ENCODE measurements at places on chromosomes 2 and 18. TPM values are rescaled to one million over a fixed set of nuclear protein-coding genes. Genes with fewer than 3 reads are reported as not detected.

DNA sequence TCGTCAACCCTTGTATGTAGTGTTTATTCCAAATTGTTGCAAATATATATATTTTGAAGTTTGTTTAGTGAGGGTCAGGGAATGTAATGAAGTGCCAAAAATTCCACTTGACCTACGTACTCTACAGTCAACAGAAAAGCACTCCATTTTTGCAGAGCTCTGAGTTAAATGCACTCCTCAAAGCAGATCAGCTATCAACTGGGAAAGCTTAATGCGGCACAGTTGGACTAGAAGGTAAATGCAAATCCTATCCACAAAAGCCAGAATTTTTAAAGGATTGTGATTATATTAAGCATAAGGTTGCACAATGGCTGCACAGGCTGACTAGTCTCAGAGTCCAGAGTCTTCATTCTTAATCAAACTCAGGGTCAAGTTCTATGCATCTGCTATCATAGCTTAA, 577.1 kb downstream of the ARHGAP15 start:
- no peaks in the 10 kb centered on the region for H3K4me1 ChIP-seq
- H3K27ac ChIP-seq: no peak overlapping the region
- no peak overlapping the region for H3K4me3 ChIP-seq
- DNase-seq: no peak
- no peaks in the 10 kb centered on the region for H3K27me3 ChIP-seq

DNA sequence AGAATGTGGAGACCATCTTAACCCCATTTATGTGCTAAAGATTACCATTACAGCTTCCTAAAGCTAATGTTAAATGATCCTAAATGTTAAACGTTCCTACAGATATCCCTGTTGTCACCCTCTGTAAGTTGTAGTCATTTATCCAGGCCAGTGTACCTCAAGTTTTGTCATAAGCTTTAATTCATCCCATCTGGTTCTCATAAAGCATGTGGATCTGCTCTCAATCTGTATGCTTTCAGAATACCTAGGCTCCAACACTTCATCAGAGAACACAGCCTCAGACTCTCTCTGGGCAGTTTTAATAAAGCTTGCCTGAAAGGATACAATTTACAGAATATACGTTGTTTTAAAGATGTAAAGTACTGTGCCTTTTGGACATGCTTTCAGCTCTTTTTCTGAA, 4.2 kb upstream of the CCDC178 start:
- no peak overlapping the region for H3K4me3 ChIP-seq
- no peak for DNase-seq
- H3K4me1 ChIP-seq: no peaks in the 10 kb centered on the region
- no peaks in the 10 kb centered on the region for H3K36me3 ChIP-seq
- no peaks in the 10 kb centered on the region for H3K27me3 ChIP-seq
- no peak overlapping the region for H3K27ac ChIP-seq

DNA sequence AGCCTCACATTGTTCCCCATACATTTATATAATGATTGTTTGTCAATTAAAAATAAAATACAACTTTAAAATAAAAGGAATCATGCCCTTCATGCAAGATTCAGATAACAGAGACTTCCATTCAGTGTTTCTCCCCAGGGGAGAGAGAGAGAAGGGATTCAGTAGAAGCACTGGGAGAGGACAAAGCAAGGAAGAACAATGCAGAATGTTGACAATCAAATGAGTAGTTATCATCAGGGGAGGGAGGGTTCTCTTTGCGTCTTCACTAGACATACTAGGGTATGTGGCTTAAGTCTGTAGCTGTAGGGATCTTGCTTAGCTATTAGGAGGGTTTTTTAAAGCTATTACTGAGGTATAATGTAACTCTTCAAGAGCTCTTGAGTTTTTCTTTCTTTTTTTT, 30.7 kb downstream of the FSHR start:
- no peak for DNase-seq
- H3K27me3 ChIP-seq: no peaks in the 10 kb centered on the region
- no peak overlapping the region for H3K27ac ChIP-seq
- no peaks in the 10 kb centered on the region for H3K36me3 ChIP-seq
- H3K4me1 ChIP-seq: no peaks in the 10 kb centered on the region
- H3K4me3 ChIP-seq: no peak overlapping the region

DNA sequence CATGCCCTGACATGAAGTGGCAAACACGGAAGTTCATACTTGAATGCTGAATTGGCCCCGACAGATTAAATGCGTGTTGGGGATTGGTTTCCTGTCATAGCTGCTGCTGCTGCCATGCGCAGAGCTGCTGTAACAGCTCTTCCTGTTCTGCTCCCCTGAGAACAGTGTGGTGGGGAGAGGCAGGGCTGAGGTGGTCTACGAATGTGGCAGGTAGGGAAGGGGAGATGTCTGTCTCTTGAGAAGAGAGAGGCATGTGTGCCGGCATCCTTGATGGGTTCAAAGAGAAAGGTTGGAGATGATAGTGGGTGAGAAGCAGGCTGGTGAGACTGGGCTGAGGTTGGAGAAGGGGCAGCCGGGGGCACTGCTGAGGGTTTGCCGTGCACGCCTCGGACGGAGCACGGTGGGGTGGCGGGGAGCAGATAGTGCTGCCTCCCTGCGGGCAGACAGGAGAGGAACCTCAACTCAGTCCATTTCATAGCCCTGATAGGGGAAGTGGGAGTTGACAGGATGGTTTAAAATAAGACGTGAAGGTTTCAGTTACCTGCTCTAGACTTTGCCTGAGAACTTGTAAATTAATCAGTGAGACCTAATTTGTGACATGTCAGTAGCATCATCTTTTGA, 46.1 kb downstream of the TMEM185B start:
- H3K4me3 ChIP-seq: no peak overlapping the region
- no peaks in the 10 kb centered on the region for H3K27me3 ChIP-seq
- no peaks in the 10 kb centered on the region for H3K4me1 ChIP-seq
- no peaks in the 10 kb centered on the region for H3K36me3 ChIP-seq
- peak; percentile 59 for DNase-seq

DNA sequence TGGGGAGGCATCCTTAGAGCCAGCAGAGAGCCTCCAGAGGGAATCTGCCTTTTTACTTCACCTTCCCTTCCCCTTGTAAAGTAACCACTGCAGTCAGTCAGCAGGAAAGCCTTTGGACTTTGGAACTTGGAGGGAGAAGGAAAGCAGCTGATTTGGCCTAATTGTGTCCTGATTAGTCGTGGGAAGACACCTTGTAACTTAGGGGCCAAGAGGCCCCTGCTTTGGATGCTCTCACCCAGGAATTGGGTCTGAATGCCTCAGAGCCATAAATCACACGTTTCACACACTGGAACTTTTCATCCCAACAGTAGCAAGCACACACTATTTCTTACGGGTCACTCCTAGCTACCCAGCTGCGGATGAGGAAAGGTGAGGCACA, 81.0 kb upstream of the PPM1B start:
- H3K27me3 ChIP-seq: no peaks in the 10 kb centered on the region
- H3K4me1 ChIP-seq: peaks cover 6% of the 10 kb centered on the region
- H3K36me3 ChIP-seq: no peaks in the 10 kb centered on the region
- DNase-seq: no peak
- peak overlapping the region; percentile 14 for H3K4me3 ChIP-seq

DNA sequence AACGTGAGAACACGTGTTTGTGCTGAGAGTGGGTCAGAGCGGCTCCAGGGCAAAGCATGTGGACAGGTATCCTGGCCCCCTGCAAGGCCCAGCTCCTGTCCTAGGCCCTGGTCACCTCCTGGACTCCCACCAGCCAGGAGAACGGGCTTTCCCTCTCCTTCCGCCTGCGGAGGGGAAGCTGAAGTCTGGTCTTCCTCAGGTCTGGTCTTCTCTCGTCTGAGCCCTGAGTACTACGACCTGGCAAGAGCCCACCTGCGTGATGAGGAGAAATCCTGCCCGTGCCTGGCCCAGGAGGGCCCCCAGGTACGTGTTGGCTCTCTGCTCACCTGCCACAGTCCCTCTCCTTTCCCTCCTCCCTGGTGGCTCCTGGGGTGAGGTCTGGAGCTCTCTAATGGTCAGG, 963 bp downstream of the GNLY start:
- no peaks in the 10 kb centered on the region for H3K36me3 ChIP-seq
- no peak overlapping the region for H3K27ac ChIP-seq
- H3K4me1 ChIP-seq: no peaks in the 10 kb centered on the region
- DNase-seq: no peak
- H3K4me3 ChIP-seq: no peak overlapping the region
- H3K27me3 ChIP-seq: no peaks in the 10 kb centered on the region

The GNLY gene
- total RNA-seq: 0.68 TPM

GRCh38 chr2:8659092-8659734, 22.6 kb upstream of the ID2 start:
- DNase-seq: no peak
- H3K4me3 ChIP-seq: no peak overlapping the region
- H3K27me3 ChIP-seq: no peaks in the 10 kb centered on the region
- no peak overlapping the region for H3K27ac ChIP-seq

GRCh38 chr2:144354953-144355352, 165.0 kb downstream of the ZEB2 start:
- H3K27ac ChIP-seq: no peak overlapping the region
- DNase-seq: no peak
- H3K27me3 ChIP-seq: no peaks in the 10 kb centered on the region
- no peaks in the 10 kb centered on the region for H3K36me3 ChIP-seq
- H3K4me3 ChIP-seq: no peak overlapping the region

All from prostate gland (tissue), 2 donors.